ENCODE measurements at places on chromosomes 1 and 21. TPM values are rescaled to one million over a fixed set of nuclear protein-coding genes. Genes with fewer than 3 reads are reported as not detected.
A peak's percentile ranks its signal among the peaks of the same experiment; 100 is the strongest.

DNA sequence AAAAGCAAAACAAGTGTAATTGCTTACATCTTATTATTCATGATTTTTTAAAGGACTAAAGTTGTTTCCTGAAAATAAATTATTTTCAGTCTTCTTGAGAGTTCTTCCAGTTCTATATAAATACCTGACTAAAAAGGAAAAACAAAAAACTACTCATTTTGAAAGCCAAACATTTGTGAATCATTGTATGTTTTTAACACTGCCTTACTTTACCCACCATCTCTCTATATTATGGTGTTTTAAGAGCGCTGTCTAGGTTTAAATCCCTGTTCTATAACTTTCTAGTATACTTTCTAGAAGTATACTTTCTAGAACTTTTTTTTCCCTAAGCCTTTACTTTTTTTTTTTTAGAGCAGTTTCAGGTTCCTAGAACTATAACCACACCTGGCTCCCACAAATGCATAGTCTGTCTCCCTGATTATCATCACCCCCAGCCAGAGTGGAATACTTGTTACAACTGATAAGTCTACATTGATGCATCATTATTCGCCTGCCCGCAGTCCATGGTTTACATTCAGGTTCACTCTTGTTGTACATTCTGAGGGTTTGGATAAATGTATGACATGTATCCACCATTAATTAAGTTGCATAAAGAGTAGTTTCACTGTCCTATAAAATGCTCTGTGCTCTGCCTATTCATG lies 9.8 kb downstream of the RSBN1 start:
- DNase-seq = no peak

DNA sequence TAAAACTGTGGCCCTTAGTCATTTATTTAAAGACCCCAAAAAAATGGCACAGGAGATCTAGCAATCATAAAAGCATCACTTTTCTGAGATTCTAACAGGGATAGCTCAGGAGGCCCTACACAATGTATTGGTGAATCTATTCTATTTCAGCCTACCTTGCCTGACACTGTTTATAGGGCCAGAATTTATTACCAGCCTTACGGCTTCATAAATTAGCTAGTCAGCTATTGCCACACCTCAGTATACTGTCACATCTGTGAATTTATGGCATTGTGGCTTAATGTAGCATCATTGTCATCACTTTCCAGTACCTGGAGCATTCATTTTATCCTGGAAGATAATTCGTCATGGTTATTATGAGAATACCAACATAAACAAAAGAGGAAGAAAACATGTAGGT lies 121.2 kb upstream of the ERG start:
- DNase-seq = no peak

- DNase-seq = peak; percentile 40
Observed at GRCh38 chr1:169892927-169893644, 610 bp downstream of the SCYL3 start.

- no peak for DNase-seq
Observed at GRCh38 chr1:165539306-165539705, 4.5 kb upstream of the LRRC52 start.

GRCh38 chr1:83800066-83800465 lies 198.9 kb downstream of the TTLL7 start:
- DNase-seq = no peak

- no peak for DNase-seq
Observed at GRCh38 chr1:43935711-43936427, 2.3 kb downstream of the ARTN start.

- no peak for DNase-seq
Observed at GRCh38 chr1:54224233-54224632, 24.3 kb downstream of the MRPL37 start.

The RUNX3 gene
- 0.62 TPM for polyA plus RNA-seq

The TXNIP gene
- 259 TPM for polyA plus RNA-seq

The GBP6 gene
- polyA plus RNA-seq = not detected

The OR6K3 gene
- polyA plus RNA-seq = 0.20 TPM

The ARHGEF16 gene
- 0.78 TPM for polyA plus RNA-seq
